A549 treated with DMSO at 1 μM for 4 hours (cell line): ENCODE measurements at places on chromosomes 2 and 18. TPM values are rescaled to one million over a fixed set of nuclear protein-coding genes. Genes with fewer than 3 reads are reported as not detected.

The NYAP2 gene
- total RNA-seq: 0.02 to 0.03 TPM (median 0.02 TPM) in 3 of 5 replicates, not detected in the others

The ACADL gene
- 0.03 to 0.14 TPM (median 0.08 TPM) in 3 of 5 replicates, not detected in the others for total RNA-seq

The HOXD9 gene
- 0.99 to 2.1 TPM (median 1.3 TPM) in 5 replicates for total RNA-seq

The LIMS1 gene
- 45.4 to 65.9 TPM (median 57.5 TPM) in 5 replicates for total RNA-seq

The HAT1 gene
- total RNA-seq: 70.1 to 88.9 TPM (median 78.8 TPM) in 5 replicates

The ERFE gene
- 6.3 to 8.3 TPM (median 7.7 TPM) in 5 replicates for total RNA-seq

The SIX3 gene
- total RNA-seq: 0.17 to 0.45 TPM (median 0.34 TPM) in 5 replicates

The PCARE gene
- total RNA-seq: not detected in 5 replicates
